ENCODE measurements at places on chromosomes 13 and 19. TPM values are rescaled to one million over a fixed set of nuclear protein-coding genes. Genes with fewer than 3 reads are reported as not detected.

DNA sequence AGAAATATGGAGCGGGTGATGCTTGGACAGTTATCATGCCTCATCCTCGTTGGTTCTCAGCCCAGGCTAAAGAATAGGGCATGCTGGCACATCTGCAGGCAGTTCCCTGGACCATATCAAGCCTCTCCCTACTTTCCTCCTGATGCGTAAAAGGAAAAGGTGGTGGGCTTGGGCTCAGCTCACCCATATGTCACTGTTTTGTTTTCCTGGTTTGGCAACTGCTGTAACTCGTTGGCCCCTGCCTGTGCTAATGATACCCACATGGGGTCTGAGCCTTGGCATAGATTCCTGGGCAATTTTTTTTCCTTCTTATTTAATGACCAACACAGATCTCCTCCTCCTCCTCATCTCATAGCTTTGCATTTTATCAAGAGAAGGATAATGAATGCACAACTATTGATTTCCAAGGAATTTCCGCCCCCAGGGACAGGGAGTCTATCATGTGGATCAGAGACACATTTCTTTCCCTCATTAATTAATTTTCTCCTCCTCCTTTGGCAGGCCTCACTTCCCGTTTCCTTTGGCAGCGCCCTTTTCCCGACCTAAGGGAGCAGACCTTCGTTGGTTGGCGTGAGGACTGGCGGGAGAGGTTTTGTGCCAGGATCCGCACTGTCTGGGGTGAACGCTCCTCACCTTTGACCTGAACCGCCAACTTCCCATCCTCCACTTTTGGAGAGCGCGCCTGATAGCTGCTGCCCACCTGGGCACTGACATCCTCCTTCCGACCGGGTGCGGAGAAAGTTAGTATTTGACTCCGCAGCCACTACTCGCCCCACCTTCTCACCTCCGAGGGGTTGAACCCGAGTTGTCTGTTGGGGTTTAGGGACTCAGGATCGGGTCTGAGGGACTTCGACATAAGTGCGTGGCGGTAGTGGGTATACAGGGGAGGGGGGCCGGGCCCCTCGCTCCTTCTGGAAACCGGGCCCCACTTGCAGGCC is 3.4 kb upstream of the POU4F1 start:
- DNase-seq = no peak

DNA sequence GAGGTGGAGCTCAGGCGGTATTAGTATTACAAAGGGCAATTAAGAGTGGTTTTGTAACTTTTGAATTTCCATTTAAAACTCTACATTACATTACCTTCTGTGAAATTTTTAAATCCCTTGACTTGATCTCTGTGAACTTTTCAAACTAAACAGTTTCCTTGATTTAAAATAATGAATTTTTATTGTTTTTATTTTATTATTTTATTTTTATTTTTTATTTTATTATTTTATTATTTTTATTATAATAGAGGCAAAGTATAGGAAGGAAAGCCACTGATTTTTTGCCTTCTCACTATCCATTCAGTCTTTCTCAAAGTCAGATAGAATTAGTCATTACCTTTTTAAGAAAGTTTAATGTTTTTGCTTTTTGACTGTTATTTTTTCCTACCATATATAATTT is 1248.1 kb upstream of the SLC10A2 start:
- no peak for DNase-seq

GRCh38 chr19:4362831-4363545 is 19.6 kb downstream of the MPND start:
- no peak for DNase-seq

- peak; percentile 64 for DNase-seq
Observed at GRCh38 chr13:44932850-44933251, 56.4 kb downstream of the NUFIP1 start.

DNA sequence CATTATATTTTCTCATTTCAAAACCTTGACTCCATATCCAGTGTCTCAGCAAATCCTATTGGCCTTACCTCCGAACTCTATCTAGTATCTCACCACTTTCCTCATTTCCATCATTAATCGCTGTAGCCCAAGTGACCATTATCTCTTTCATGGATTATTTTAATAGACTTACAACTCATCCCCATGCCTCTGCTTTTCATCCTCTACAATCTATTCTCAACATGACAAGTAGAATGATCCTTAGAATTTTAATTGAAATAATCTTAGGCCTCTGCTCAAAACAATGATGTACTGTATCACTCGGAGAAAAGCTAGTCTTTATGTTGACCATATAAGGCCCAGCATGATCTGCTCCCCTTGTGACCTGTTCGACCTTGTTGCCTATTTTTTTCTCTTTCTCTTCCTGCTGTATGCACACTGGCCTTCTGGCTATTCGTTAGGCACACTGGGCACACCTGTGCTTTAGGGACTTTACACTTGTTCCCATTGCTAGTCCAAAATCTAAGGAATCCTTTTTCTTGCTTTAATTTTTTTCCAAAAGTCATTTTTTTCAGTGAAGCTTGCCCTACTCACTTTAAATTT is 21.4 kb downstream of the DNAJC15 start:
- DNase-seq = no peak

GRCh38 chr19:19123386-19123785 is 14.9 kb downstream of the TMEM161A start:
- DNase-seq = no peak

- DNase-seq = peak; percentile 72
Observed at GRCh38 chr19:31448221-31448657, 99.0 kb upstream of the TSHZ3 start.

Gene ZNF562
- total RNA-seq = 35.9 TPM

GRCh38 chr13:22091971-22092300 is 421.1 kb downstream of the FGF9 start:
- no peak for DNase-seq

- DNase-seq = no peak
Observed at GRCh38 chr13:110524541-110525257, 36.8 kb downstream of the RAB20 start.

GRCh38 chr13:29802621-29803020 is 47.8 kb downstream of the UBL3 start:
- no peak for DNase-seq

Gene HIPK4
- total RNA-seq = 0.72 TPM

DNA sequence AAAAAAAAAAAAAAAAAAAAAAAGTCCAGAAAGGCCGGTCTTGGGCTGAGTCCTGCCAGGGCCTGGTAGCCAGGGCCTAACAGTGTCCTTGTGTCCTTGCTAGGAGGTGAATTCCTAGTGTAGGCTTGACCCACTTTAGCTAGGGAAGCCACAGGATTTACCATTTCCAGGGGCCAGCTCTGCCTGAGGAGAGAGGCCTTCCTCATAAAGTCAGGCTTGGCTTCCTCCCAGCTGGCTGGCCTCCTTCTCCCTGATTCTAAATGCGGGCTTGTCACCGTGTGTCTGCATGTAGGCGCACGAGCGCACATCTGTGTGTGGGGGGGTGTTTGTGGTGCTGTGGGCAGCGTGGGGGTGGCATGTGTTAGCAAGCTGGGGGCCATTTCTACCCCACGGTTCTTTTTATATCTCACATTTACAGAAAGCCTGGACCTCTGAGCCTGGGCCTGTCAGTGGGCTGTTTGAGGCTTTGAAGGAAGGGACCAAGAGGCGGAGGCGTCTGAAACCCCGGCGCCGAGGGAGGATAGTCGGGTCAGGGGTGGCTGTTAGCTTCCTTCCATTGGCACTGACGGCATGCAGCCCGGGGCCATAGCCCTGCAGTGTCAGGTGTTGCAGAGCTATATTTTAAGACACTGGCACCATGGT is 31.7 kb downstream of the IER2 start:
- DNase-seq = peak; percentile 92

Gene LILRB2
- not detected for total RNA-seq

DNA sequence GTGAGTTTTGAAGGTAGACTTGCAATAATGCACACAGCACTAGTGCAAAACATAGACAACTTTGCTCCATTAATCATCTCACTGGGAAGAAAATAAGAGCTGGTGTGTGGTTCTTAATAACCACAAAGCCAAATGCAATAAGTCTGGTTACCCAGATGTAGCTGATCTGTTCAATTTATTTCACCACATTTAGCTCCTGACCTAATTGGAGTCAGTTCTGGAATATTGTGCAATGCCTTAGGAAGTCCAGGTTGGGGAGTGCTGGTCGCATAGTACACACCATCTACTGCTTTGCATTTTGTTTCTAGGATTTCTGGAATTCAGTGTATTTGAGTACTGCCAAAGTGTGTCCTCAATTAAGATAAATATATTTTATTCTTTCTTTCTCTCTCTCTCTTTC is 483.3 kb upstream of the SPRY2 start:
- DNase-seq = no peak

DNA sequence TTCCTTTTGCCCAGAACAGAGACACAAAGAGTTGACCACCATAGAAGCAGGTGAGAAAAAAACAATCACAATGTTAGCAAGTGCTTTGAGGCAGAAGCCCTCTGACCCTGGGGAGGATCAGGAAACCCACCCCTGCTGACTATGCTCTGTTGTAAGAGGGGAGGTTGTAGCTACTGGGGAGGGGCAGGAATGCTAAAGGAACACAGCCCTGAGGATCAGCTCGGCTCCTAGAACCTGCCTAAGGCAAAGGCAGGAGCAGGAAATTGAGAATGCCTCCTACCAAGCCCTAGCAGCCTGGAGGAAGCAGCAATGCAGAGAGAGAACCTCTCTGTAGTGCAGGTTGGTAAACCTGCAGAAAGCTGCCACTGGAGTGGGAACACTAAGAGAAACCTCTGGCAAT is 624.0 kb upstream of the KLF12 start:
- no peak for DNase-seq

DNA sequence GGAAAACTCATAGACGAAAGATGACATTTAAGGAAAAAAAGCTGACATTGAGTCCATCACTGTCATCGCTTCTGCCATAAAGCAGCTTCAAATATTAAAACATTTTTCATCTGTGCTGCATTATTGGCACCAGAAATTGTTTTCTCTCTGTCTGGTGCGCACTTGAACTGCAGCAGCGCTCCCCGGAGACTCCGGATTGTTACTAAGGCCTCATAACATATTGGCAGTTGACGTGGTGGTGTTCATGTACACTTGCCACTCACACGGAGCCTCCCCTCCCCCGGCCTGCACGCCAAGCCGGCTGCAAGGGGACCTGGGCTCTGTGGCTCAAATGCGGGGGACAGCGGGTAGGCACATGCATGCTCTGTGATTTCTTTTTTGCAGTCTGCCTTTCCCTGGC is 203.2 kb downstream of the TSHZ3 start:
- DNase-seq = no peak

- peak; percentile 67 for DNase-seq
Observed at GRCh38 chr19:33047422-33047821, 17.3 kb downstream of the RHPN2 start.

- no peak for DNase-seq
Observed at GRCh38 chr13:112818698-112819045, 128.8 kb downstream of the ATP11A start.

Gene URAD
- not detected for total RNA-seq

Gene ZNF98
- 12.3 TPM for total RNA-seq

Gene LILRB3
- 0.96 TPM for total RNA-seq

DNA sequence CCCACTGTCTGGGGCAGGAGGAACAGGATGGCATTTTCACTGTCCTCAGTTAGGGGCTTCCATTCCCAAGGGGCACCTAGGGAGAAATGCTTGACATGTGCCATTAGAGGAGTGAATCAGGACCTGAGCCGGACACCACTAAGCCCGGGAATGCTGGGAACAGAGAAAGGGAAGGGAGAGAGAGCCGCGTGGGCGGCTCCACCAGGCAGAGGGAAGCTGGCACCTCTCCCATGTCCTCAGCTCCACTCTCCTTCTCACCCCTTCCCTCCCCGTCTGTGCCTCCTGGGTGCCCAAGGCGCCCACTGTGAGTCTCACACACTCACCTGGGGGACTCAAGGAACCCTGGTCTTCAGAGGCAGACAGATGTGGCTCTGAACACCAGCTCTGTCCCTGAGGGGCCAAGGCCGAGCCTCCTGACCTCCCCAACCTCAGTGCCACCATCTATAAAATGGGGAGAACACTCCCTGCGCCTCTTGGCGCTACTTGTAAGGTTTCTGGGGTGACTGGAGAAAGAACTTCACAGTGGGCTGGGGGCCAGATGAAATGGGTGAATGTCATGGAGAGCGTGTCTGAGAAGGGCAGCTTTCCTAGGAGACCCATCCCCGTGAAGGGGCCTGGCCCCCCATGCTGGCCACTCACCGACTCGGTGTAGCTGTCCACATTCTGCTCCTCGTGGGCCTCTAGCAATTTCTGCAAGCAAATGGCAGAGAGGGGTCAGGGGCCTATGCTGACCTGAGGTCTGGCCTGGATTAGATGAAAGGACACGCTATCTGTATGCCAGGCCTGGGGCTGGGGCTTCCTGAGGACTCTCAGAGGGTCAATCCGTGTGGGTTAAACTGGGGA is 5.3 kb upstream of the KPTN start:
- DNase-seq = no peak

DNA sequence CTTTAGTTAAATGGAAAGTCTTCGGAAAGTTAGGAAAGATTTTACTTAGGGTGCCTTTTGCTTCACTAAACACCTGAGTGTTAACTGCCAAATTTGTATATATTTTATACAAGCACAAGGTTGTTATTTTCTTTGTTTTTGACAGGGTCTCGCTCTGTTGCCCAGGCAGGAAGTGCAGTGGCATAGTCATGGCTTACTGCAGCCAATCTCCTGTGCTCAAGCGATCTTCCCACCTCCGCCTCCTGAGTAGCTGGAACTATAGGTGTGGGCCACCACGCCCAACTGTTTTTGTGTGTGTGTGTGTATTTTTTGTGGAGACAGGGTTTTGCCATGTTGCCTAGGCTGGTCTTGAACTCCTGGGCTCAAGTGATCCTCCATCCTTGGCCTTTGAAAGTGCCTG is 16.2 kb downstream of the KCTD4 start:
- no peak for DNase-seq

DNA sequence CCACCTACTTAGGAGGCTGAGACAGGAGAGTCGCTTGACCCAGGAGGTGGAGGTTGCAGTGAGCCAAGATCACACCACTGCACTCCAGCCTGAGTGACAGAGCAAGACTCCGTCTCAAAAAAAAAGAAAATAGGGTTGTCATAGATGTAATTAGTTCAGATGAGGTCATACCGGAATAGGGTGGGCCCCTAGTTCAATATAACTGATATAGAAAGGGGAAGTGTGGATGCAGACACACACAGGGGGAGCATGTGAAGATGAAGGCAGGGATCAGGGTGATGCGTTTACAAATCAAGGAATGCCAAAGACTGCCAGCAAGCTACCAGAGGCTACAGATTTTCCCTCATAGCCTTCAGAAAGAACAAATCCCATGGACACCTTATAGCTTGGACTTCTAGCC is 24.3 kb upstream of the EEF1AKMT1 start:
- DNase-seq = no peak

DNA sequence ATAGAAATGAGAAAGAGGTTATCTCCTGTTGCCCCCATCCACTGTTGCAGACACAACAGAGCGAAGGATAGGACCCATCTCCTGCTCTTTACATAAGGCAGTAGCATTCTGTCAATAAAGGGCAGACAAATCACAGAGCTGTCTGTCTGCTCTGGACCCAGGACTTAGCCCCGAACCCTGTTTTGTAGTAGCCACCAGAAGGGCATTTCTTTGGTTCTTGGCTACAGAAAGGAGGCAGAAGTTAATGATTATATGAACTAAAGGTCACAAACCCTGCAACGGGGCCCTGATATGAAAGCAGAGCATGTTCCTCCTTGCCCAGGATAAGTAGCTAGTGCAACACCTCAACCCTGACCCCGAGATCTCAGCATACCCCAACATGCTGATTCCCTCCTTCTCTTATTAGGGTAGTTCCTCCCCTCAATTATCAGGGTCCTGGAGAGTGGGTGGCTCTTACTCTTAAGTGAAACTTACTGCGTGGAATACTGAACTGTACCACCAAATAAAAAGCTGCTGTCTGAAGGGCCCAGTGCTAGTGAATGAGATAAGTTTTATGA is 680.4 kb upstream of the SPRY2 start:
- no peak for DNase-seq
